ENCODE measurements at places on chromosomes 6 and 20.

DNA sequence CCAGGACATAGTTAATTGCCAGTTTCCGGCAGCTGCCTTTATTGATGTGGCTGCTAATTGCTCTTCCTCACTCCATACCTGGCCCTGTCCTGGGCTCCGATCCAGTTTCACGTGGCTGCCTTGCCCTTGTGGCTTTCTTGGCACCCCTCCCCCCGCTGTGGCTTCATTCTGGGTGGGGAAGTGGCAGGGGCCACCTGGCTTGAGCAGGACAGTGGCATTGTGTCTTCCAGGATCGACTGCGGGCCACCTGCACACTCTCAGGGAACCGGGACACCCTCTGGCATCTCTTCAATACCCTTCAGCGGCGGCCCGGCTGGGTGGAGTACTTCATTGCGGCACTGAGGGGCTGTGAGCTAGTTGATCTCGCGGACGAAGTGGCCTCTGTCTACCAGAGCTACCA lies 10.8 kb downstream of the MAVS start:
- DNase-seq, result no peak

GRCh38 chr20:17648791-17649730 lies 33.0 kb downstream of the RRBP1 start:
- peak; percentile 29 for DNase-seq

GRCh38 chr20:44065401-44066340 lies 121.3 kb downstream of the JPH2 start:
- DNase-seq, result no peak

DNA sequence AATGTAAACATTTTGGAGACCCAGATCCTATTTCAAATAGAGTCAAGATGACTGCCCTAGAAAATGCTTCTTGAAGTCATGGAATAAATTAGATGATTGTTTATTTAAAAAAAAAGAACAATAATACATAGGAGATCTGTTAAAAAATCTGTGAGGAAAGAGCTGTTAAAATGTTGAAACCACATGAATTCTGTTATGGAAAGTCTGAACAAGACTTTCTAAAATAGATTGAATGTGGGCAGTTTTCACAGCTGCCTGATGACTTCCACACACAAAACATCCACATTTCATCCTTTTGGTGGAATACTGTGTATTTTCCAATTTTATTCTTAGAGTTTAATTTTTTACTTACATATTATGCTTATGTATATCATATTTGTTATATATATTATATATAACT lies 186.1 kb downstream of the LAMA2 start:
- DNase-seq, result no peak

- DNase-seq, result no peak
Observed at GRCh38 chr6:120355822-120356221, 978.5 kb downstream of the TBC1D32 start.

- DNase-seq, result no peak
Observed at GRCh38 chr6:77624515-77624914, 28.3 kb upstream of the MEI4 start.

- DNase-seq, result no peak
Observed at GRCh38 chr20:23497536-23497935, 6.6 kb downstream of the CST8 start.

DNA sequence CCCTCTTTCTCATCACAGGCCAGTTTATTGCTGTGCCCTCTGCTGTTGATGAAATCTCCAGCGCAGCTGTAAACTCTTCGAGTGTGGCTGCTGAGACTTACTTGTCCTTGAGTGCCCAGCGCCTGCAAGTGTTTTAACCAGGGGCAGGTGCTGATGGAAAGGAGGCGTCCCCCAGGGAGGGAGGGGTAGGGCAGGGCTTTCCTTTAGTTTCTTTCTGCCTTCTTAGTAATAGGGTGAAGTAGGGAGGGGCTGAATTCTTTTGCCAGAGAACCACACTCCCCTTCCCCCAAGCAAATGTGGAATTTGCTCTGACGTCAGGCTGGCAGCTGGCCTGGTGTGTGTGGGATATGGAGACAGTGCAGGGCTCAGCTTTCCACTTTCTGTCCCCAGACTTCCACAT lies 61.2 kb downstream of the IGF2R start:
- no peak for DNase-seq

DNA sequence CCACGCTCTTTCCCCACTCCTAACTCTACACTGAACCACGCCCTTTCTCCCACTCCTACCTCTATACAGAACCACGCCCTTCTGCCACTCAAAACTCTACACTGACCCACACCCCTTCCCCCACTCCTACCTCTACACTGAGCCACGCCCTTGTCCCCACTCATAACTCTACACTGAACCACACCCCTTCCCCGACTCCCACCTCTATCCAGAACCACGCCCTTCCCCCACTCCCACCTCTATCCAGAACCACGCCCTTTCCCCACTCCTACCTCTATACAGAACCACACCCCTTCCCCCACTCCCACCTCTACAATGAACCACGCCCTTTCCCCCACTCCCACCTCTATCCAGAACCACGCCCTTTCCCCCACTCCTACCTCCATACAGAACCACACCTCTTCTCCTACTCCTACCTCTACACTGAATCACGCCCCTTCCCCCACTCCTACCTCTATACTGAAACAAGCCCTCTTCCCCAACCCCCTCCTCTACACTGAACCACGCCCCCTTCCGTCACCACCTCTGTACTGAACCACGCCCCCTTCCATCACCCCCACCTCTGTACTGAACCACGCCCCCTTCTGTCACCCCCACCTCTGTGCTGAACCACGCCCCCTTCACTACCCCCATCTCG lies 10.1 kb downstream of the PXMP4 start:
- no peak for DNase-seq

DNA sequence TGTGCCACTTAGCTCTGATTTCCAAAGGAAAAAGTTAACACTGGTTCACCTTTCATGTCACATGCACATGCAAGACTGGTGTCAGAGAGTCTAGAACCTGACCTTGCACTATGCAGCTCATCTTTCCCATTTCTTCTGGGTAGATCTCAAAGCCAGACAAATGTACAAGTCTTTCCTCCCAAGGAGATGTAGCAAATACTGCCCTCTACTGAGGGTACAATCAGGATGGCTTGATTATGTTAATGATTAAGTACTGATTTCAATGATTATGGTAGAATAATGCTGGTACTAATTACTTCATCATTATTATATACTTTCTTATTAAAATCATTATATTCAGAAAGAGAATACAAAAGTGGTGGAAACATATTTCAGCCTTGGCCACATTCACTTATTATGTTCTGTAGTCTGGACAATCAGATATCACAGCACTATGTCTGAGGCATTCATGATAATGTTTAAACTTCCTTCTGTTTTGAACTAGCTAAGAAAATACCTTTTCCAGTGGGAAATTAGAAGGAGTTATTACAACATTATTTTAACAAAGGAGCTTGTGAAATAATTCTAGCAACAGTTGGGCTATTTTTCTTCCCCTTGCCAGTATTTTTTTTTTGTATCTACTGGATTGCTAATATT lies 68.5 kb upstream of the FOXO3 start:
- DNase-seq, result no peak

GRCh38 chr20:51495921-51496545 lies 46.5 kb downstream of the NFATC2 start:
- no peak for DNase-seq

GRCh38 chr6:4890627-4891026 lies 113.2 kb downstream of the RPP40 start:
- no peak for DNase-seq

DNA sequence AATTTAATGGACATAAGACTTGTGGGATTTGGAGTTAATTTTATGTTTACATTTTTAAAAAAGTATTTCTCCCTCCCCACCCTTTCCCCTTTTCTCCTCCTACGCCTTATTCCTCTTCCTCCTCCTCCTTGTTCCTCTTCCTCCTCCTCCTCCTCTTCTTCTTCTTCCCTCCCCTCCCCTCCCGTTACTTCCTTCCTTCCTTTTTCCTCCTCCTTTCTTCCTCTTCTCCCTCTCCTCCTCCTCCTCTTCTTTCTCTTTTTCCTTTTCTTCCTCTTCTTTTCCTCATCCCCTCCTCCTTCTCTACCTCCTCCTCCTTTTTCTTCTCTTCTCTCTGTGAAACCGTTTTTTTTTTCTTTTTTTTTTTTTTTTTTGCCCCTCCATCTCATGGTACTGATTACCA lies 139.6 kb downstream of the EYA4 start:
- no peak for DNase-seq

DNA sequence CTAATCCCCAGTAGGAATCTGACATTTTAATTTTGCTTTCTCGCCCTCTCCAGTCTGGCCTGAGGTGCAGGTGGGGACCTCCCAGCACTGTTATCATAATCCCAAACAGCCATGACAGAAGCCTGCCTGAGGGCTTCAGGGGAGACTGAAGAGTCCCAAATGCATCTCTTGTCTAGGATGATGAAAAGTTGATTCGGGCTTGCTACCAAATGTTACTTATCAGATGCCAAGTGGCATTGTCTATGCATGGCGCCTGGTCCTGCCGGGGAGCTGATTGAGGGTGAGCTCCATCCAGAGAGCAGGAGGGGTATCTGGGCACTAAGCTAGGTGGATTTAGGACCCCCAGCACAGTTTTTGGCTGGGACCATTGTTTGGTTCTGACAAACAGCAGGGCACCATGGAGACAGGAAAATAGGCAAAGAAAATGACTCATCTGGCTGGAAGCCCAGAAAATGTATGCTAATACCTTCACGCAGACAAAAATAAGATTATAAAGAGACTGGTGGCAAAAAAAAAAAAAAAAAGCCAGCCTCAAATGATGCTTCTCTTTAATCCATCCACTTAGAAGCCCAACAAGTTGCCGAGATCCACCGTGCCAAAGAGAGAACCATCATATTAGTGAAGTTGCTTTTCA lies 513.7 kb upstream of the SULF2 start:
- no peak for DNase-seq

GRCh38 chr20:51715163-51715855 lies 52.9 kb downstream of the ATP9A start:
- no peak for DNase-seq

- no peak for DNase-seq
Observed at GRCh38 chr20:23325107-23325506, 25.5 kb upstream of the NXT1 start.

- DNase-seq, result no peak
Observed at GRCh38 chr6:30002871-30003270, 58.2 kb upstream of the POLR1H start.

- DNase-seq, result peak; percentile 55
Observed at GRCh38 chr6:156953479-156954146, 176.4 kb downstream of the ARID1B start.

DNA sequence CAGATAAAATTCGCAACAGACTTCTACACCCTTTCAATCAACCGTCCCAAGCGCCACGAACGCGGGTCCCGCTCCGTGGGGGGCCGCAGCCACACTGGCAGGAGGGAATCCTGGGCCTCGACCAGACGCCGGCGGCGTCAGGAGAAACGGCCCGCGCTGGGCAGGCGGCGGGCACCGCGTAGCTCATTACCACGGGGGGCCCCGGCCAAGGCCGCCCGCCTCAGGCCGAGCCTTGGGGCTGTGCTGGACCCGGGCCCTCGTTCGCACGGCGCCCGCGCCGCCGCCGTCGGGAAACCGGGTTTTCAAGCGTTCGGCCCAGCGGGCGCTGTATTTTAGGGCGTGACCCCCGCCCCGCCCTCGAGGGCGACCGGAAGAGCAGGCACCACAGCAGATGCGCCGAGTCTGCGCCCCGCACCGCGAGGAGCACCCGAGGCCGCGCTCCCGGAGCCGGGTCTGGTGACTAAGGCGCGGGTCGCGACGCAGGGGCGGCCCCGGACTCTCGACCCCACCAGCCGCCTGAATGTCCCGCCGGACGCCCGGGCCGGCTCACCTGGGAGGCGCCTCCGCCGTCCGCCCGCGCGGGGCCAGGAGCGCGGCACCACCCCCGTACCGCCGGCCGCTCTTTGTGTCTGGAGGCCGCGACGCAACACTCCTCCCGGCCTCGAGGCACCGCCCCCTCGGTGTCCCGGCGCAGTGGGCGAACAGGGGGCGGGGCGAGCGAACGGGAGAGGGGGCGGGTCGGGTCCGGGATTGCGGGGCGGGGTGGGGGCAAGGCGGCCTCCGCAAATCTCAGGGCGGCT lies at the start of gene NINL:
Gene NINL, minus strand, starts transcription at position 627 of the 800 bp plus-strand sequence. CDS start 58,944 bp downstream, outside the sequence.
- DNase-seq, result peak; percentile 54

- DNase-seq, result no peak
Observed at GRCh38 chr20:10674684-10675449, 1.1 kb upstream of the JAG1 start.

- DNase-seq, result no peak
Observed at GRCh38 chr20:49786668-49787370, 25.8 kb upstream of the SLC9A8 start.

DNA sequence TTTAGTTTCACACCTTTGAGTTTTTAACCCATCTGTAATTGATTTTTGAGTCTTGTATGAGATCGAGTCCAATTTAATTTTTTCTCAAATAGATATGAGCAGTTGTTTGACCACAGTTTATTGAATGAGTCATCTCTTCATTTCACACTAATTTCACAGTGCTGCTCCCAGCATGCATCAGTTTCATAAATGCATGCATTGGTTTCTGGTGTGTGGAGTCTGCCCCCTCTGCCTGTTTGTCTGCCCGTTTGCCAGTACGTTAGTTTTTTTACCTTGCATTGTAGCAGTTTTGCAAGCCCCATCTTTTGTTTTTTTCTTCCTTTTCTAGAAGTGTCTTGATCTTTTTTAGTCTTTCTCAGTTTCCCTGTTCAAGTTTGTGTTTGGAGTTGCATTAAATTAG lies 11.9 kb downstream of the SLX4IP start:
- DNase-seq, result peak; percentile 47

DNA sequence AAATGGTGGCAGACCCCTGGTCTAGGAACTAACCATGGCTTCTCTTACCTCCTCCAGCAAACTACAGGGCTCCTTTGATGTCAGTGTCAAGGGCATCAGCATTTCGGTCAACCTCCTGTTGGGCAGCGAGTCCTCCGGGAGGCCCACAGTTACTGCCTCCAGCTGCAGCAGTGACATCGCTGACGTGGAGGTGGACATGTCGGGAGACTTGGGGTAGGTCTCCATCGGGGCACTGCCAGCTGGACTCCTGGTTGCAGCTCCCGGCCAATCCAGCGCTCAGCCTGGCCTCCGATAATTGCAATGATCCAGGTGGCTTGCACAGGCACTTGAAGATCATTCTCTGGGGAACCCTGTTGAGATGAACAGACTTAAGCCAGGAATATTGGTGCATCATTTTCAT lies 7.9 kb downstream of the LBP start:
- no peak for DNase-seq

- DNase-seq, result no peak
Observed at GRCh38 chr20:11112832-11113231, 439.0 kb upstream of the JAG1 start.

- DNase-seq, result no peak
Observed at GRCh38 chr20:43238833-43239232, 49.1 kb upstream of the PTPRT start.

GRCh38 chr6:20868397-20869096 lies 334.3 kb downstream of the CDKAL1 start:
- no peak for DNase-seq
